ENCODE measurements at places on chromosomes 13 and 19.

- H3K27me3 ChIP-seq, result peaks cover 11% of the 10 kb centered on the region
- no peaks in the 10 kb centered on the region for H3K36me3 ChIP-seq
- H3K27ac ChIP-seq, result peak overlapping the region; percentile 96
Observed at GRCh38 chr19:33905937-33906577, 109.4 kb downstream of the KCTD15 start.

GRCh38 chr19:40282920-40283319, 2.2 kb downstream of the AKT2 start:
- peaks cover 73% of the 10 kb centered on the region for H3K4me1 ChIP-seq
- H3K27me3 ChIP-seq, result no peaks in the 10 kb centered on the region
- H3K4me3 ChIP-seq, result peak overlapping the region; percentile 95
- H3K27ac ChIP-seq, result peak overlapping the region; percentile 96
- H3K36me3 ChIP-seq, result no peaks in the 10 kb centered on the region

DNA sequence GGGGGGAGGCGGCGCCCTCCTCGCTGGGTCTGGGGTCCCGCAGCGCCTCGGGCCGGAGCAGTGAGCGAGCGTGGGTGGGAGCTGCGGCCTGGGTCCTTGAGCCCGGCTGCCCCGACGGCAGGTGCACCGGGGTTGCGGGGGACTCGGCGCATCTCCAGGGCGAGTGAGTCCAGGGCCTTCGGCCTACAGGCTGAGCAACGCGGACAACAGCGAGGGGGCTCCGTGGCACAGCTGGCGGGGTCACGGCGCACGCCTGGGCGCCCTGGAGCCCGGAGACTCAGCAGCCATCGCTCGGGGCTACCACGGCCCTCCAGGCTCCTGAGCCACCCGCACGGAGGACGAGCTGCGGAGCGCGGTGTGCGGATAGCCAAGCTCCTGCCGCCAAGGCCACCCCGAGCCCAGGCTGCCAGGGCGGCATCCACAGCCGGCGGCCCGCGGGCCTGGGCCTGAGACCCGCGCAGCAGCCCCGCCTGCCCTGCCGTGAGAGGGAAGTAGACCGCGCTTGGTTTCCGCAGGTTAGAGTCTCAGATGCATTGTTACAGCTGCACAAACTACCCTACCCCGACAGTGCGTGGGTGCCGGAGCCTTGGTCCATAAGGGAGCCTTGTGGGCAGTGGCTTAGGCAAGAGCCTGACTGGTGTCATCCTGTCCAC, 253.9 kb upstream of the SGCG start:
- no peaks in the 10 kb centered on the region for H3K36me3 ChIP-seq
- peaks cover 12% of the 10 kb centered on the region for H3K4me1 ChIP-seq
- peaks cover 3% of the 10 kb centered on the region for H3K27me3 ChIP-seq
- peak overlapping the region; percentile 50 for H3K4me3 ChIP-seq

GRCh38 chr13:66635526-66635925, 594.6 kb downstream of the PCDH9 start:
- H3K4me1 ChIP-seq, result no peaks in the 10 kb centered on the region
- H3K4me3 ChIP-seq, result no peak overlapping the region
- H3K27me3 ChIP-seq, result no peaks in the 10 kb centered on the region
- H3K27ac ChIP-seq, result no peak overlapping the region
- no peak for DNase-seq

DNA sequence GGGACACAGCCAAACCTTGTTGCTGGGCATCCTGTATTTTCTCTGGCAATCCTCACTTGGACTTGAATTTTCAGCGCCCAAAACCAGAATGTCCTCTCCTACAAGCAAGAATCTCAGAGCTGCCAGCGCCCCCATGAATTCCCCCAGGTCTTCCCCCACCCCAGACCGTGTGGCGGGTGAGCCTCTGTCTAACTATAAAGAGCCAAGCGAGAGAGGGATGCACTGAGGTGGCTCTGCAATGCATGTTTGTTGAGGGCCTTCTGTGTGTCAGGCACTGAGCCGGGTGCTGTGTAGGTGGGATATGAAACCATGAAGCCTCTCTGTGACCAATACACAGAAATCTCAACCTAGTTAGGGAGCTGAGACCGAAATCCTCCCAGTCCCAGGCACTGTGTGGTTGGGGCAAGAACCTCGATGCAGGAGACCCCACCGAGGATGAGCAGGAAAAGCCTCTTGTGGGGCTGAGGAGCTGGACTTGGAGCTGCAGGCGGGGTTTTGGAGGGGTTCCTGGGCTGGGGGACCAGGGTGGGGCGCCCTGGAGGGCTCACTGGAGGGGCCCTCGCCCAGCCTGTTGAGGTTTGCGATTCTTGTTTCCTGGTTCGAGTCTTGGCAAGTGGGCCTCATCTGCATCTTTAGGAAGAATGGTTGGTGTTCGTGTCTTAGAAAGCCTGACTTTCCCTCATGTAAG, 12.4 kb upstream of the PROZ start:
- H3K27me3 ChIP-seq, result no peaks in the 10 kb centered on the region
- no peaks in the 10 kb centered on the region for H3K4me1 ChIP-seq
- no peak for DNase-seq
- H3K4me3 ChIP-seq, result no peak overlapping the region
- no peaks in the 10 kb centered on the region for H3K36me3 ChIP-seq
- H3K27ac ChIP-seq, result no peak overlapping the region

- H3K4me3 ChIP-seq, result no peak overlapping the region
- no peak for DNase-seq
- no peaks in the 10 kb centered on the region for H3K27me3 ChIP-seq
- H3K36me3 ChIP-seq, result peaks cover 5% of the 10 kb centered on the region
Observed at GRCh38 chr19:14146789-14147216, 10.4 kb upstream of the ASF1B start.

GRCh38 chr13:68940049-68940448, 1167.6 kb upstream of the ATXN8OS start:
- H3K36me3 ChIP-seq, result no peaks in the 10 kb centered on the region
- H3K4me3 ChIP-seq, result no peak overlapping the region
- no peak overlapping the region for H3K27ac ChIP-seq
- H3K4me1 ChIP-seq, result no peaks in the 10 kb centered on the region
- DNase-seq, result no peak
- no peaks in the 10 kb centered on the region for H3K27me3 ChIP-seq

DNA sequence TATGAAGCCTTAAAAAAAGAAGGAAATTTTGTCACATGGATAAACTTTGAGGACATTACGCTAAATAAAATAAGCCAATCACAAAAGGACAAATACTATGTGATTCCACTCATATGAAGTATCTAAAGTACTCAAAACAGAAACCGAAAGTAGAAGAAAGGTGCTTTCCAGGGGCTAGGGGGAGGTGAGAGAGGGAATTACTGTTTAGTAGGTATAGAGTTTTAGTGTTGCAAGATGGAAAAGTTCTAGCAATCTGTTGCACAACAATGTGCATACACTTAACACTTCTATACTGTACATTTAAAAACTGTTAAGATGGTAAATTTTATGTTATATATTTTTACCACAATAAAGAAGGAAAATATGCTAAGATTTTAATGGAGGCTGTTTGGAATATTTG, 83.0 kb downstream of the POLR1D start:
- no peak overlapping the region for H3K4me3 ChIP-seq
- no peaks in the 10 kb centered on the region for H3K36me3 ChIP-seq
- H3K27ac ChIP-seq, result no peak overlapping the region
- peaks cover 5% of the 10 kb centered on the region for H3K27me3 ChIP-seq

DNA sequence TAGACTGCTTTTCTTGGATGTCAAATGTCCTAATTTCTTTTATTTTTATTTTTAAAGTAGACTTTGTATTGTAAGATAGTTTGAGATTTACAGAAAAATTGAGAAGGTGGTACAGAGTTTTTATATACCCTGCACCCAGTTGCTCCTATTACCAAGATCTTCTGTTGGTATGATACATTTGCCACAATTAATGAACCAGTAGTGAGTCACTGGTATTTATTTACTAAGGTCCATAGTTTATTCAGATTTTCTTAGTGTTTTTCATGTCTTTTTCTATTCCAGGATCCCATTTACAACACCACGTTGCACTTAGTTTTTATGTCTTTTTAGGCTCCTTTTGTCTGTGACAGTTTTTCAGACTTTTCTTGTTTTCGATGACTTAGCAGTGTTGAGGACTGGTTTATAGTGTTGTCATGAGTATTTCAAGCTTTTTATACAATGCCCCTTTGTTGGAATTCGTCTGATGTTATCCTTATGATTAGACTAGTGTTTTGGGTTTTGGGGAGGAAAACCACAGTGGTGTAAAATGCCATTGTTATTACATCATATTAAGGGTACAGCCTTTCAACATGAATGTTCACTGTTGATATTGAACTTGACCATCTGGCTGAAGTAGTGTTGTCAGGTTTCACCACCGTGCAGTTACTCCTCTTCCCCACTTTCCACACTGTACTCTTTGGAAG, 35.9 kb downstream of the COG3 start:
- H3K36me3 ChIP-seq, result peaks cover 73% of the 10 kb centered on the region
- no peaks in the 10 kb centered on the region for H3K4me1 ChIP-seq
- no peak for DNase-seq
- no peak overlapping the region for H3K4me3 ChIP-seq

DNA sequence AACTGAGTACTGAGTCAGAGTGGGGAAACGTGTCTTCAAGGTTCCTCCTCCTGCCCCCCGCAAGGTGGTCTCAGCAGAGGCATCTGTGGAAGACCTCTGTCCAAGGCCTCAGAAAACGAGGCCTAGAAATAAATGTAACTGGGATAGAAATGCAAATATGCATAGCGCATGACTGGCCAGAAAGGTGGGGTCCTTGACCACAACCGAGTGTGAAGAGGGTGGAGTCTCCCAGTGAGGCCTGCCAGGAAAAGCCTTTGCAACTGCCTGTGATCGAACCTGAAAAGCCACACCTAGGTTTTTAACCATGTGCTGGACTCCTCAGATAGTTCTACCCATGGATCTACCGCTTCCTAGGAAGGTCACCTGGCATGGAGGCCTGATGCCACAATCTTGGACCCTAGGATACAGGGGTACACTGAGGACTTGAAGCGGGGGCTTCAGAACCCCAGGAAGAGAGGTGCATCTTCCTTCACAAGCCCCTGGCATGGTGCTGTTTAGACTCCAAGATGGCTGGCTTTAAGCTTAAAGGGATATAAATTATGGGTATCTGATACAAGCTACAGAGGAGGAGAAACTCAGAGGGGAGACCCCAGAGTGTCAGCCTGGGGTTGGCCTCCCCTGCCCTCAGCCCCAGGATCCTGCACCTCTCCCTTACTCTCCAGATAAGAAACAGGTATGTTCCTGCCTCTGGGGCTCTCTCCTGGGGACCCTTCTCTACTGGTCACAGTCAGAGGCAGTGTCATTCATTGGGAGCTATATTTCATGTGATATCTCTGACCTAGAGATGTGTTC, 18.3 kb upstream of the SIGLEC6 start:
- no peaks in the 10 kb centered on the region for H3K4me1 ChIP-seq
- no peak overlapping the region for H3K27ac ChIP-seq
- DNase-seq, result no peak
- no peaks in the 10 kb centered on the region for H3K36me3 ChIP-seq
- no peak overlapping the region for H3K4me3 ChIP-seq

DNA sequence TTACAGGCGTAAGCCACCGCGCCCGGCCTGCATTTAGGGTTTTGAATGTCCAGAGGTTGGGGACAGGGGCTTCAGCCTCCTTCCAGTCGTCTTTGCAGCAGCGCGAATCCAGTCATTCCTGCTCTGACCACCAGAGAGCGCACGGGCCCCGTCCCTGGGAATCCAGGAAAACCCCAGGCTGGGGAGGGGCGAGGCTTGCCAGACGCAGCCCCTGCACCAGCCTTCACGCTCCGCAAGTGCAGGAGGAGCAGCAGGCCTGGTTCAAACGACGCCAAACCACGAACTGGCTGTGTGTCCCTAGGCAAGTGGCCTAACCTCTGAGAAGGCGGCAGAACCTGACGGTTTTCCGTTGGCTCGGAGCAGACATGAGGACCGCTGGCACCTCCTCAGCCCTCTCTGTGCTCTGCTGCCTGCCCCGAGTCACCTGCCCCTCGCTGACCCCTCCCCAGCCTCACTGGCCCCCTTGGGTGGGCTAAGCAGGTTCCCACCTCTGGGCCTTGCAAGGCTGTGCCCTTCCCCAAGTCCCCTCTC, 2.0 kb upstream of the RNF126 start:
- peak overlapping the region; percentile 16 for H3K4me3 ChIP-seq
- no peaks in the 10 kb centered on the region for H3K27me3 ChIP-seq
- peak; percentile 92 for DNase-seq
- H3K4me1 ChIP-seq, result peaks cover 42% of the 10 kb centered on the region
- no peak overlapping the region for H3K27ac ChIP-seq
- no peaks in the 10 kb centered on the region for H3K36me3 ChIP-seq

- H3K27me3 ChIP-seq, result no peaks in the 10 kb centered on the region
- H3K36me3 ChIP-seq, result no peaks in the 10 kb centered on the region
- no peak overlapping the region for H3K4me3 ChIP-seq
- no peak overlapping the region for H3K27ac ChIP-seq
- DNase-seq, result no peak
Observed at GRCh38 chr13:37212826-37213225, 107.4 kb upstream of the CSNK1A1L start.

- no peak for DNase-seq
- H3K27me3 ChIP-seq, result no peaks in the 10 kb centered on the region
- peaks cover 27% of the 10 kb centered on the region for H3K4me1 ChIP-seq
Observed at GRCh38 chr19:55459950-55460657, 1.3 kb downstream of the ISOC2 start.

DNA sequence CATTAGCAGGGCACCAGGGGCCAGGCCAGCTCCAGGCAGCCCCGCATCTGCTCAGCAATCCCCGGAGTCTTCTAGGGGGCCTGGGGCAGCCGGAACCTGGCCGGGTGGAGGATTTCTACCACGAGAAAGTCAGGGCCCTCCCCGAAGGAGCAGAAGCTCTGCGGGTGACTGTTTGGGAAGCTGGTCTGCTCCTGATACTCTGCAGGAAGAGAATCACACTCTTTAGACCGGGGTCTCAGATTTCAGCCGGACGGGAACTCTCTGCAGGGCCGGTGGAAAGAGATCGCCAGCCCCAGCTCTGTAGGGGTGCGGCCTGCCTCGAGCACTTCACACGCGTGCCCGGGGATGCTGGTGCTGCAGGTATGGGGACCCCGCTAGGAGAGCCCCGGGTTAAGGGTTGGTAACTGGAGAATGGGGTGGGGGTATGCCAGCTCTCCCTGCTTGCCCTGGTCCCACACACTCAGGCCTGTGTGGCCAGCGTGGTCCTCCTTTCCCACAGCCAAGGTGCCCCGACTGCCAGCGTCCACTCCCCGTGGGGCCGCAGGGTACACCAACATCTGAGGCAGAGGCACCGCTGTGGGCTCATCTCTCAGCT, 20.1 kb downstream of the RASA3 start:
- H3K27me3 ChIP-seq, result no peaks in the 10 kb centered on the region
- H3K4me1 ChIP-seq, result peaks cover 20% of the 10 kb centered on the region
- no peak overlapping the region for H3K27ac ChIP-seq
- peak; percentile 55 for DNase-seq
- no peak overlapping the region for H3K4me3 ChIP-seq

- no peak for DNase-seq
- H3K36me3 ChIP-seq, result no peaks in the 10 kb centered on the region
- H3K27ac ChIP-seq, result no peak overlapping the region
- H3K4me1 ChIP-seq, result no peaks in the 10 kb centered on the region
- H3K27me3 ChIP-seq, result no peaks in the 10 kb centered on the region
Observed at GRCh38 chr13:85828094-85828684, 29.0 kb upstream of the SLITRK6 start.

DNA sequence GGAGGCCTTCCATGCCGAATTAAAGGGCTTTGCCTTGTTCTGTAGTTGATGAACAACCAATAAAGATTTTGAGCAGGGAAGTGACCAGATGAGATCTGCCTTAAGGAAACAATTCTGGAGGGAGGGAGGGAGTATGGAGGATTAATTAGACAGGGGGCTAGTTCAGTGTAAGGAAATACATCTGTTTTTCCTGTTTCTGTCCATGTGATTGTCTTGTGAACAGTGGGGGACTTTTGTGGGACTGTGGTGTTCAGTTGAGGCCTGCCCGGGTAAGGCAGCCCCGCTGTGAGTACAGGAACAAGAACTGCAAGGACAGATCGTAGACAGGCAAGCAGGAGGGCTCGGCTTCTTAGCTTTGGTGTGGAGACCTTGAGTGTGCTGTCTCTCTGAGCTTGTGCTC, 59.0 kb downstream of the DGKH start:
- no peaks in the 10 kb centered on the region for H3K36me3 ChIP-seq
- H3K4me3 ChIP-seq, result no peak overlapping the region
- H3K27ac ChIP-seq, result no peak overlapping the region
- no peaks in the 10 kb centered on the region for H3K27me3 ChIP-seq
- no peak for DNase-seq

Data from suprapubic skin (tissue), 4 donors.